Esophagus squamous epithelium (tissue), 5 donors: ENCODE measurements at places on chromosomes 3 and 15.

GRCh38 chr15:41876007-41876406 is 17.8 kb downstream of the SPTBN5 start:
- DNase-seq, result no peak

GRCh38 chr3:48232734-48233133 is 8.2 kb upstream of the ZNF589 start:
- DNase-seq, result no peak

DNA sequence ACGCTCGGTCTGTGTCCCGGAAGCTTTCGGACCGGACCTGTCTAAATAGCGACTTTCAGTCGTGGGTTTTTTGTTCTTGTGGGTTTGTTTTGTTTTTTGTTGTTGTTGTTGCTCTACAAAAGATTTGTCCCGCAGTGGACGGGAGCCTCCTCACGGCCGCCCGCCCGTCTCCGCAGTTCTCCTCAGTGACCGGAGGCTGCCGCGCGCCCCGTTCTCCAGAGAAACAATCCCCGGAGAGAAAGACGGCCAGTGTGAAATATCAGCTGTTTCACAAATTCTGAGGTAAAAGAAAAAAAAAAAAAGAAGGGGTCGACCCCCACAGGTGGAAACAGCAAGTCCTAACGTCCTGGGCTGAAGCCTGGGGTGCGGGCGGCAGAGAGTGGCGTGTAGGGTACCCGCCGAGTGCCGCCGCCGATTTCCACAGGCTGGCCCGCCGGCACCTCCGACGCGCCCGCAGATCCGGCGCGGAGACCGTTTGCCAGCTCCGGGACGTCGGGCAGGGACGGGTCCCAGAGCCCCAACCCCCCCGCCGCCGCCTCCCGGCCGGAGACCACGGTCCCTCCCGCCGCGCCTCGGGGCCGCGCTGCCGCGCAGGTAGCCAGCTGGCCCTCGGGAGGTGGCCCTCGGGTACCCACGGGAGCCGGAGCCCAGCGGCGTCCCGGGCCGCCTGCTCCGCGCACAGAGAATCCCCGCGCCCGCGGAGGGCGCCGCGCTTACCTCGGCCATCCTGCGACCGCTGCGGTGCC is 478 bp downstream of the BNC1 start:
- DNase-seq, result no peak

GRCh38 chr15:98873441-98874218 is 134.0 kb downstream of the PGPEP1L start:
- DNase-seq, result no peak

DNA sequence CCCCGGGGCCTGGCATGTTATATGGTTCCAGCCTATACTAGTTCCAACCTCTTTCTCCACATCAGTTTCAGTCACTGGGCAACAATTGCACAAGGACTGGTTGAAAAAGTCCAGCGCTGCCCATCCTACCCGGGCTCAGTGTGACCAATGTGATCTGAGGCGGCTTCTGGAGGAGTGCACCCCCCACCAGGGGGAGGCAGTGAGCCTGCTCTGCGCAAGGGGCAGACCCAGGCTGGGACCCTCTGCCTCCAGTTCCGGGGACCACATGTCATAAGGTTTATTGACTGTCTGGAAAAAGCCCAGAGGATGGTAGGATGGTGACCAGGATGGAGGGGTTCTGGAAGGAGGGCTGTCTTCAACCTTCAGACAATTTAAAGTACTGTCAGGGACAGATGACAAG is 25.6 kb upstream of the NR2E3 start:
- no peak for DNase-seq

- DNase-seq, result no peak
Observed at GRCh38 chr3:138412821-138413551, 21.4 kb upstream of the ESYT3 start.

DNA sequence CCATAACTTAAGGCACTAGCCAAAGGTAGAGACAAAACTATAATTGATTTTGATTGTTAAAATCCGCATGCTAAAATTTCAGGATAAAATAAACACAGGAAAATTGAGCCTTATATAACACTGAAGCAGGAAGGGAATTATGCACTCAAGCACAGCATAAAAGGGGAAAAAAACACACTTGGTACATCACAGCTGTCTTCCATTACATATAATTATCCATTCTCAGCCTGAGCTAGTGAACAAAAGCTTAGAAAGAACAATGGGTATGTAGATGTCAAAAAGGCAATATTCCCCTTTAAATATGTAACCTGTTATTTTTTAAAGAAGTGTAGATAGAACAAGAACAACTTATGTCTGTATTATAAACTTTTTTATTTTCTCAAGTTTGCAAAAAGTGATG is 899.2 kb downstream of the ROBO1 start:
- DNase-seq, result no peak
